Stimulated activated naive CD8-positive, alpha-beta T cell treated with anti-CD3 and anti-CD28 coated beads, Interleukin-15, amount 100 ng/mL, for 72 hours (primary cell): ENCODE measurements at places on chromosomes 2 and 18.

DNA sequence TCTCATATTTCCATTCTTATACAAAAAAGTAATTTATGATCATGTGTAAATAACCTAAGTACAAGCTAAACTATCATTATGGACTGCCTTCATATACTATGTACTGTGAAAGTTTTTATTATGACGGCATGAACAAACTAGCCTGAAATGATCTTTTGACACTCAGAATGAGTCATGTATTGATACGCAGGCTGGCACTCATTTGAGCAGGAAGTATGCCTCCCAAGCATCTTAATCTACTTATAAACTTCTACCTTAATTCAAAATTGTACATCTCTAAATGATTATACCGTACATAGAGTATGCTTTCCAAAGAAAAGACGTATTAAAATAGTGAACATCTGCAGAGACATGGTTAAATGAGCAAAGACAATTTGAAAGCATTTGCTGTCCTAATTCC is 207.1 kb upstream of the SPOPL start:
- DNase-seq, result no peak

- no peak for DNase-seq
These were observed 80.6 kb downstream of the EML6 start for GRCh38 chr2:54803783-54804751.

GRCh38 chr18:45173799-45174519 is 441.3 kb upstream of the SLC14A2 start:
- no peak for DNase-seq

GRCh38 chr2:43518181-43518580 is 77.7 kb downstream of the THADA start:
- DNase-seq, result no peak

DNA sequence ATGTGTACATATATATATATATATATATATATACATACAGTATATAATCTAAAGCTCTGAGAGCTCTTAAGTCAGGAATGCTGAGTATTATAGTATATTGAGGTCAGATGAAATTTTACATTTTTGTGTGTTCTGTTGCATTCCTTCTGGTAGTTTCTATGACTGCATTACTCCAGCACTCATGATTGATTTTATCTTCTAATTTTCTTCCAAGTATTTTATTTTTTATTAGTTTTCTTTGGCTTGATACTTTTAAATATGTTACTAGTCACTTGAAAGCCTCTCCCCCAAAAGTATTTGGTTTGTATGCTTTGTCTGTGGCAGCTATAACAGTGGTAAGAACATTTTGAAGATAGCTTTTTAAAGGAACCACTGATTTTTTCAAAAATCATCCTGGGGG is 25.0 kb downstream of the METTL21A start:
- no peak for DNase-seq

DNA sequence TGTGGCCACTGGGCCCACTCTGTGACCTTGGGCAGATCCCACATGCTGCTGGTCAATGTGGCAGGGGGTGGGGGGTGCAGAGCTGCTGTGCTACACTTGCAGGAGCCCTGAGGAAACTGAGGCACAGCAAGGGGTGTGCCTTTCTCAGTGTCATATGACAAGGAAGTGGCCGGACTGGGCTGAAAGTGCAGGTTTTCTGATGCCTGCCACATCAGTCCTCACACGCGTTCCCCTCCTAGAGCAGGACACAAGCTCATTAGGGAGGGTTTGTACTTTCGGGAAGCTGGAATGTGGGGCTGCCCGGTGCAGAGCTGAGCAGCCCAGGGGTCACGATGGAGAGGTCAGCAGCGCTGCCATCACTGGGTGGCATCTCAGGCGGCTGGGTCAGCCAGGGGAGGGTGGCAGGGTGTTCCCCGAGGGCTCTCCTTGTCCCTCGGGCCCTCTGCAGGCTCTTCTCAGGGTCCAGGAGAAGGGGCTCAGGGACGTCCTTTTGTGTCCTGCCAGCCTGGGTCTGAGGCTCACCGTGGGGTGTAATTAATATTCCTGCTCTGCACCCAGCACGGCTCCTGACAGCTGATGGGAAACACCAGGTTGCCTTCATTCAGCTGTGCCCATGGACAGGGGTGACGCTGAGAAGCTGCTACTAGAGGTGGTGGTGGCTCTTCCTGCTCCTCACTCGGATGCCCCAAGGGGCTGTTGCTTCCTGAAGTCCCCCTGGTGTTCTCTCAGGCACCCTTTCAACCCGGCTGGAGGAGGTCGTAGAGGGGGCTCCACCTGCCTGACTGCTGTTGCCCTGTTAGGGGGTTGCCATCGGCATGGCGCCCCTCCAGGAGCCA is 62.1 kb upstream of the HDAC4 start:
- DNase-seq, result no peak

DNA sequence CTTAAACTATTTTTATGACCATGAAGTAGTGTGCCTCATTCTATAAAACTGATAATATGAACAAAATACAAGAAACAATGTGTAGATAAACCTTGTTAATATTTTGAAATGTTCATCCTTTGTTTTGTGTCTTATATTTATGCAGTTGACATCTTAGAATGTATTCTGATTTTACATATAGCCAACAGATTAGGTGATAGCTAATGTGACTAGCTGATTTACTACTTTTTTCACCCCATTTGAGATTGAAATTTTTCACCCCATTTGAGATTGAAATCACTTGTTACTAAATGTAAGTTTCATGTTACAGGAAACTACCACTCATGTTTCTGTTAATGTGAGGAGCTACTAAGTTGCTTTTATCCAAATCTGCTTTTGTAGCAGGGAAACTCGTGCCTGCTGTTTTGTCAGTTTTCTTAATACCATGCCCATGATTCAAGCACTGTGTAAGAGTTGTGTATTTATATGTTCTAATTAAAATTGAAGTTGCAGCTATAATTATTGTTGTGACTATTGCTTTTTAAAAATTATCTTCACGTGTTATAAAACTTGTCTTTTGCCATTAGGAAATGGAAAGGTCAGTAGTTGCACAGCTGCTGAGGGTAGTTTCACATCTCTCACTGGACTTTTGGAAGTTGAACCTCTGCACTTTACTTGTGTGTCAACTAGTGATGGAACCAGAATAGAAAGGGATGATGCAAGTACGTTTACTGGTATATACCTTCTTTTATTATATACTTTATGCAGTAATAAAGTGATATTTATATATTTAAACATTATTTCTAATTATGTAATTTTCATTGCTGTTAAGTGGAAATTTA is 96.6 kb downstream of the BIRC6 start:
- no peak for DNase-seq
